ENCODE measurements at places on chromosomes 7 and 10.

- no peak for DNase-seq
Observed at GRCh38 chr10:43644252-43644651, 4.4 kb downstream of the ZNF32 start.

DNA sequence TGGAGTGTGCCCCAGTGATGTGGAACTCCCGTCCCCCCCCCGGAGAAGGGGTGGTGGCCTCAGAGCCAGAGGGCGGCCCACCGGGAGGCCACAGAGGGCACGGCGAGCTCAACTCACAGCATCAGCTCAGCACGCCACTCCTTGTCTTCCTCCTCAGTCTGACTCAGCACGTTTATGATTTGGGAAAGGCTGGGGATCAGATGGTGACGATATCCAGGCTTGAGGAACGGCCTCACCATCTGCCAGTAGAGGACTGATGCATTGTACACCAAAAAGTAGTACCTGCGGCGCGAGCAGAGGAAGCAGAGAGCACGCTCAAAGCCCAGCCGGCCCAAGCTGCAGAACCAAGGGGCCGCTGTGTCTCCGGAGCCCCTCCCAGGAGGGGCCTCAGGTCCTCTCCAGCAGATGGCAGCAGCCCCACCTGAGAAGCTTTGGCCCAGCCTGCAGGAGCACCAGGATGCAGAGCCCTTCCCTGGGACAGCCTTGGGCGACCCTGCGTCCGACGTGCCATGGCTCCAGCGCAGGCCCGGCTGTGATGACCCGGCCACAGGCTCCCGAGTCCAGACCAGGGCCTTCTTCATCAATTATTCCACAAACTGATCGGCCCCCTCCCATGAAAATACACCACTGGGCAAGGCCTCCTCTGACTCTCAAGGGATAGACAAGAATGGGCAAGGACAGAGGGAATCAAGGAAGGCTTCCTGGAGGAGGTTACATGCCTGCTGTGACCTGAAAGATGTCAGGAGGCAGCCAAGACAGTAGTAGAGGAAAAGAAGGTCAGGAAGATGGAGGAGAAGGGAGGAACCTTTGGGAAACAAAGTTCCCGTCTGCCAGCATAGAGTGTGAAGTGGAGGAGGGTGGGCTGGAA is 3.7 kb downstream of the CFAP46 start:
- DNase-seq: no peak

GRCh38 chr10:79372871-79373270 is 25.6 kb downstream of the PPIF start:
- peak; percentile 57 for DNase-seq

DNA sequence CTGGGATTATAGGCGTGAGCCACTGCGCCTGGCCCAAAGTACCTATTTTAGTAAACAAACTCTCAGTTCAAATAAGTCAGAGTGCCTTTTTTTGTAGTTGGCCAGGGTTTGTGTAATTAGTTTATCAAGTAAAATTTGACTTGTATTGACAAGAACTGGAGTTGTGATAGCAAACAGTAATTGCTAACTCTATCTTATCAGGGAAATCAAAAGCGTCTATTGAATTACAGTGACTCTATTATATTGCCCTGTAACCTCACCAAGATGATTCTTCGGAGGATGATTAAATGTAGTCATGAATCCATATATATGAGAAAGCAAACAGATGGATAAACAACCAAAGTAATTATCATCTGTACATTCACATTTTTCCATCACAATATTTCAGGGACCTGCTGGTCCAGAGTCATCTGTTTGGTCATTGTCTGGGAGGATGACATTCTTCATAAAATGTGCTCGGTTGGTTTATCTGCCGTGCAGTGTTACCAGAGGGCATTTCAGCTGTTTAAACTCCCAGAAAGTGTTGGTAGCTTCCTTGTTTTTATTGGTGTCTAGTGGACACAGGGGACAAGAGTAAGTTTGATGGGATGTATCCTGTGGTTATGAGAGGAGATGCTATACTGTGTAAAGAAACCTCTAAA is 35.6 kb downstream of the DOCK1 start:
- peak; percentile 41 for DNase-seq

DNA sequence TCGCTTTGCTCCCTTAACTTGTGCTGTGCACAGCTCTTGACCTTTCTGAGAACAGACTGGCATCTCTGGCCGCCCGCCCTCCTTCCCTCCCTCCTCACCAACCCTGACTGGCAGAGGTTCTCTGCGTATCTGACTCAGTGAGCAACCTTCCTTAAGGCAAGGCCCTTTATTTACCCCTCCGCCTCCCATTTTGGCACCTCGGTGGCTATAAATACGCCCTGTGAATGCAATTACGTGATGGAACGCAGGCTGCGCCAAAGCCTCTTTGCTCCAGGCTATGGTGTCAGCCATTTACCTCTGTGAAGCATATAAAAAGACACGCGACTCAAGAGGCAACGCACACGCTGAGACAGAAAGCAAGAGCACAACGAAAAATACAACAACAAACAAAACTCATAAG is 764.3 kb downstream of the SUGCT start:
- DNase-seq: no peak

DNA sequence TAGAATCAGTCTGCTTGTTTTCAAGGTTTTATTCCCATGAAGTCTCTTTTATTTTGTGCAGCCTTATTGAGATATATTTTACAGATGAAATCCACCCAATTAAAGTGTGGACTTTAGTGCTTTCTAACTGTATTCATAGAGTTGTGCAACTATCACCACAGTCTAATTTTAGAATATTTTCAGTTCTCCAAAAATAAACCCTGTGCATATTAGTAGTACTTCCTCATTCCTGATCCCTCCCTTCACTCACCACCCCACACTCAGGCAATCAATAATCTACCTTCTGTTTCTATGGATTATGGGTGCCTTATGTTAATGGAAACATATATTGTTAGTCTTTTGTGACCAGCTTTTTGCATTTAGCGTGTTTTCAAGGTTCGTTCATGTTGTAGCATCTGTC is 185.7 kb upstream of the TMEM72 start:
- no peak for DNase-seq

- DNase-seq: peak; percentile 78
Observed at GRCh38 chr10:49622426-49623425, 8.9 kb downstream of the CHAT start.

DNA sequence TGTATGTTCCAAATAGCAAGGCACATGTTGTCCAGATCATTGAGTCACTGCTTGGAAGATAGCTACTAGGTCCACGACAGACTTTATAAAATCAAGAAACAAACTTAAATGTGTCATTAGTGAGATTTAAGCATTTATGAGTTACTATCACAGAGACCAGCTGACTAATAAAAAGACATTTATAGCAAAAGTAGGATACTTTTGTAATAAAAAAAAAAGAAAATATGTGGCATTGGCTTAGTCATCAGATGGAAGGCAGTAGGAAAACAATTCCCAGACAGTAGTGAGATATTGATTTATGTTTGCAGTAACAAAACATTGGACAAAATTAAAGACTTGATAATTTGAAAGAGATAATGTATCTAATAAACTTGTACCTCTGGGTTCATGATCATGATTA is 881.0 kb upstream of the LRRN3 start:
- no peak for DNase-seq

DNA sequence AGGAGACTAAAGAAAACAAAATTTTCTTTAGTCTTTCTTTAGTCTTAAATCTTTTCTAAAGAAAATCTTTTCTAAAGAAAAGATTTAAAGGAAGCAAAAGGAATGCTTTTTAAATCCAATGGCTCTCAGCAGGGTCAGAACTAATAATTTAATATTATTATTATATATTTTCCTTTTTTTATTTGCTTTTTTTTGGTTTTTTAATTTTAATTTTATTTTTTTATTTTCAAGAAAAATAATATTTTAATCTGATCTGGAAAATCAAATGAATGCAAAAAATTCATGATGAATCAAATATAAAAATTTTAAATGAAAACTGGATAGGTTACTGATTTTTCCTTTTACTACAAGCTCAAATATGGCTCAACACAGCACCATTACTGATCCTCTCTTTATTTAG is 70.7 kb upstream of the HECW1 start:
- DNase-seq: no peak

DNA sequence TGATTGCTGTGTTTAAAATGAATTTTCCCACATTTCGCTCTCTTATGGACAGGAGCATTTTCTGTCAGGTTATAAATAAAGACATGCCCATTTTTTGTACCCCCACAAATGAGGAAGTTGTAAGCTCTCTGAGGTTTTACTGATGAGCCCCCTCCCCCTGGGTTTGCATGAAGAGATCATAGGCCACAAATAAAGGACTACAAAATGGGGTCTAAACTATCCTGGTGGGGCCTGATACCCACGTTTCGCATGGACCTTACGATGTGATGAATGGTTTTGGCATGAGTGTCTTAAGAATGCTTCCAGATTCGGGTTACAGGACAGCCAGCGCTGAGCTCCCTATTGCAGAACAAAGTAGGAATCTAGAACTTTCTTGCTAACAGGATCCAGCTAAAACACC is 5.8 kb downstream of the IKZF1 start:
- DNase-seq: no peak

GRCh38 chr7:117153016-117153545 is 169.8 kb downstream of the WNT2 start:
- no peak for DNase-seq

Data from mesenteric fat pad (tissue), 1 donor.